Activated CD8-positive, alpha-beta memory T cell treated with anti-CD3 and anti-CD28 coated beads, Interleukin-2, amount 10 ng/mL, durations not matched to agents 7 days and 5 days (primary cell): ENCODE measurements at places on chromosomes 3 and 15. TPM values are rescaled to one million over a fixed set of nuclear protein-coding genes. Genes with fewer than 3 reads are reported as not detected.
A peak's percentile ranks its signal among the peaks of the same experiment; 100 is the strongest.

Gene SST
- not detected for total RNA-seq

DNA sequence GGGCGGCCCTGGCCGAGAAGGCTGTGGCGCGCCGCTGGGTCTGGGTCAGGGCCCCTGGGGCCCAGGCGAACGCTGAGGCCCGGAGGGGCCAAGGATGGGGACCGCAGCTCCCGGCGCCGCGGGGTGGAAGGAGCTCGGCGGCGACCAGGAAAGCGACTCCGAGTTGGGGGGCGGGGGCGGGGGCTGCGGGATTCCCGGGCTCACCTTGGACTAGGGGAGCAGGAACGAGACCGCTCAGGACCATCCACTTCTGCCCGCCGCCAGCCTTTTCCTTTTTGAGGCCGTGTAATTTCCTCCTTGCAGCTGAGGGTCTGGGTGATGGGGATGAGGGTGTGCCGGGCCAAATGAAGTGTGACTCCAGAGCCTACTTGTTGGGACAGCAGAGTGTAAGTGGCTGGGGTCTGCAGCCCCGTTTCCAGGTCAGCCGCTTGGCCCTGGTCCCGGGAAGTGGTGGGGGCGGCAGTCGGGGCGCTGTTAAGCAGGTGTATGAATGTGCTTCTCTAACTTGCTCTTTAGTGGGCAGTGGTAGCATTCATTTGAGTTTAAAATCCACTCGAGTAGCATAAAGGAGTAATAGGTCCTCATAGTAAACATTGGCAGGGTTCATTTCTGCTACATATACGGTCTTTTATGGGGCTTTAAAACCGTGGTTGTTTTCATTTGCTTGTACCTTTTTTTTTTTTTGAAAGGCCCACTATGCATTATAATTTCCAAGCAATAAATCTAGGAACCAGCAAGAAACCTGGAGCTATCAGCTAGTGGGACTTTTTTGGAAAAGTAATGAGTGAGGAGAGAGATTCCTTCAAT is 717 bp downstream of the PXK start:
- peak overlapping the region; percentile 95 for H3K27ac ChIP-seq
- H3K4me1 ChIP-seq = peaks cover 33% of the 10 kb centered on the region
- peak overlapping the region; percentile 95 for H3K4me3 ChIP-seq

GRCh38 chr3:179929091-179929529 is 107.6 kb downstream of the PEX5L start:
- peaks cover 43% of the 10 kb centered on the region for H3K27me3 ChIP-seq
- peak; percentile 65 for DNase-seq
- no peak overlapping the region for H3K4me3 ChIP-seq
- no peaks in the 10 kb centered on the region for H3K36me3 ChIP-seq

Gene GRK7
- not detected for total RNA-seq

DNA sequence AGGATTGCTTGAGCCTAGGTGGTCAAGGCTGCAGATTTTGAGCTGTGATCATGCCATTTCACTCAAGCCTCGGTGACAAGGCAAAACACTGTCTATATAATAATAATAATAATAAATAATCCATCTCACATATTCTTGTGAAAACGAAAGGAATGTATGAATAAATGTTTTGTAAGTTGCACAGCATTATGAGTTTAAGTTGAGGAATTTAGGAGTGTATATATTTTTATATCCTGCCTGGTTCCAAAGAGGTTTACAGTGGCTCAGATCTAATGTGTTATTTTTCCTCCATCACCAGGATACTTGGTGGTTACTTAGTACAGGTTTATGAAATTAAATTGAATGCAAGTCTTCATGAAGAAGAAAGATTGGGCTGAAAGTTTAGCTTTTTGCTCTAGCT is 77.2 kb downstream of the ATG7 start:
- peaks cover 66% of the 10 kb centered on the region for H3K36me3 ChIP-seq
- no peak for DNase-seq
- H3K27ac ChIP-seq = no peak overlapping the region
- no peaks in the 10 kb centered on the region for H3K4me1 ChIP-seq
- H3K27me3 ChIP-seq = no peaks in the 10 kb centered on the region
